Stimulated activated CD4-positive, alpha-beta T cell treated with anti-CD3 and anti-CD28 coated beads, Interleukin-15, amount 100 ng/mL, for 1 hour (primary cell): ENCODE measurements at places on chromosomes 5 and 9.

DNA sequence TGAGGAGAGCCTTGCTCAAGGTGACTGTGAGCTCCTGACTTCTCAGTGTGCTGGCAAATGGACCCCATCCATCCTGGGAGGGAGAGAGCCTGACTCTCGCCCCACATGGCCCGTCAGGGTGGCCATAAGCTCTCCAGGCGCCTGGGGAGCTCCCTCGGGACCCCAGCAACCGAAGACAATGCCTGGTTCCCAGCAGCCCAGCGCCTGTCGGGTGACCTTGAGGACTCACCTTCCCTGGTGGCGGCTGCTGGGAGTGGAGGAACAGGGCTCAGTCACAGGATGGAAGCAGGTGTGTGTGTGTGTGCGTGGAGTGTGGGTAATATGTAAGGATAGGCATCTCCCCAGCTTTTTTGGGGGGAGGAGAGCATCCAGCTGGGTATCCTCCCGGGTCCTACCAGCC lies 190.3 kb downstream of the MELK start:
- DNase-seq: no peak

DNA sequence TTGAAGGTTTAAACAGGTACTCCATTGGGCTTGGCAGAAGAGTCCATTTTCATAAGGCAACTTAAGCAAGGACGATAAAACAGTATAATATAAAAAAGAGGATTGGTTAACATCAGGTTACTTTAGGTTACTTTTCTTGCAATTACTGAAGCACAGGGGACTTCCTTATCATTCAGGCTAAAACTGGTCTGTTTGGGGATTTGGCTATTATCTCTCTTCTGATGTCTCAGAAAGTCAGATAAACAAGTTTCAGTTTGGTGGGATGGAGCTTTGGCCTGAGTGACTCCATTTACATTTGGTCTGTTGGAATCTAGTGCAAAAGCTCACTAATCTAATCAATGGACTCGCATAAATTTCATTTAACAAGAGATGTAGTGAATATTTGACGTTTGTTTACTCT lies 8.0 kb downstream of the GAPT start:
- DNase-seq: no peak

- DNase-seq: no peak
Measured at GRCh38 chr5:139651853-139652787, 4.0 kb downstream of the CXXC5 start.

DNA sequence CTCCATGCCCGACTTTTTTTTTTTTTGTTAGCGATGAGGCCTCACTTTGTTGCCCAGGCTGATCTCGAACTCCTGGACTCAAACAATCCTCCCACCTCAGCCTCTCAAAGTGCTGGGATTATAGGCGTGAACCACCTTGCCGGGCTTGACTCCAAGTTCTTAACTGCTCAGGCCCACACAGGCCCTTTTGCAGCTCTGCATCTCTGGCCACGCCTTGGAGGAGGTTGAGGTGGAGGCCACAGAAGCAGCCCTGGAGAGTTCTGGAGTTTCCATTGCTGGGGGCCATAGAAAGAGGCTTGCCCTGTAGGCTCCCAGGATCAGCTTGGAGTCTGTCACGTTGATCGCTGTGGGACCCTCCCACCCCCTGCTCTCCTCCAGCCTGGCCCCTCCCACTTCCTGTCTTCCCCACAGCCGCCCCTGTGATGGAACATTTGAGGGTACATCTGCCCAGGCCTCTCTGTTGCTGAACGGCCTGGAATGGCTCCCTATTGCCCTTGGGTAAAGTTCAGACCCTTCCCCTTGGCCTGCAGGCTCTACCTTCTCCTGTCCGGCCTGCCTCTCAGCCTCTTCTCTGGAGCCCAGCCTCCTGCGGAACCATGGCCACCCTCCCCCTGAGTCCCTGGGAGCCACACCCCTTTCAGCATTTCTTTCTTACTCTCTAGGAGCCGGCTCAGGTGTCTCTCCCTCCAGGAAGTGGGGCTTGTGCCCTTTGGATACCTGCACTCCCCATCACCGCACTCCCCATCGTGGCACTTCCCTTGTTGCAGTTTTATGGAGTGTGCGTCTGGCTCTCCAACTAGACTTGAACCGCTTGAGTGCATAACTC lies 30.4 kb upstream of the IER5L start:
- DNase-seq: peak; percentile 11

DNA sequence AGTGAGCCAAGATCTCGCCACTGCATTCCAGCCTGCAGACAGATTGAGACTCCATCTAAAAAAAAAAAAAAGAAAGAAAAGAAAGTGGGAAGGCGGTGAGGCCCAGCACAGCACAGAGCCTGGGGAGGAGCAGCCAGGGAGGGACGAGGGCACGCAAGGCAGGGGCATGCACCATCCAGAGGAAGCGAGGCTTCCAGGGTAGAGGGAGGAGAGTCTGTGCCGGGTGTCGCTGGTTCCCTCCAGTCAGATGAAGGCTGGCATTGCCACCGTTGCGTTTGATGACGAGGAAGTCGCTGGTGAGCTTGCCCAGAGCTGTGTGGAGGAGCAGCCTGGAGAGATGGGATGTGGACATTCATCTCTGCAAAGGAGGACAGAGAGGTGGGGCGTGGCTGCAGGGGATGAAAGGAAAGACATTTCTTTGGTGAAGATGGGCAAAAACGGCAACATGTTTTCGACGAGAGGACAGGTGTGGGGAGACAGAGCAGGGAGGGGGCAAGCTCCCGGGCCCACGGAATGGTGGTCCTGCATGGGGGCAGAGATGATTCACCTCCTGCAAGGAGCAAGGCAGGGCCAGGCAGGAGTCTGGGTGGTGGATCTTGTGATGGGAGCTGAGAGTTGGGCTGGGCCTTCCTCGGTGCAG lies 18.6 kb upstream of the OLFM1 start:
- no peak for DNase-seq

- no peak for DNase-seq
Measured at GRCh38 chr9:73649552-73649951, 497.9 kb downstream of the ANXA1 start.

DNA sequence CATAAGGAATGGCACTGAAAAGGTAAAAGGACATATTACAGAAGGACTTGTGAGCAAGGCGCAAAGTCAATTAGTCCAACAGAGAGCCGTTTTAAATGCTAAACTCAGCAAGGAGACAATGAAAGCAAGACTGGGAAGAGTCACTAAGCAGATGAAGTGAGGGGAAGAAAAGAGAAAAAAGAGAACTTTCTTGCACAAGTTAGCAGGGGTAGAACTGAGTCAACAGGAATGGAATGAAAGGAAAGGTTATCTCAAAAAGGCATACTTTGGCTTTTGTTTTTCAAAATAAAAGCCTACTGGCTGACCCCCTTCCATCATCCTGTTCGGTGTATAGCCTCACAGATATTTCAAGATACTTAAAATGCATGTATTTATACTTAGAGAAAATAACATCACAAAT lies 75.0 kb downstream of the NR6A1 start:
- no peak for DNase-seq

GRCh38 chr9:4497855-4498254 lies 7.6 kb downstream of the SLC1A1 start:
- DNase-seq: no peak

DNA sequence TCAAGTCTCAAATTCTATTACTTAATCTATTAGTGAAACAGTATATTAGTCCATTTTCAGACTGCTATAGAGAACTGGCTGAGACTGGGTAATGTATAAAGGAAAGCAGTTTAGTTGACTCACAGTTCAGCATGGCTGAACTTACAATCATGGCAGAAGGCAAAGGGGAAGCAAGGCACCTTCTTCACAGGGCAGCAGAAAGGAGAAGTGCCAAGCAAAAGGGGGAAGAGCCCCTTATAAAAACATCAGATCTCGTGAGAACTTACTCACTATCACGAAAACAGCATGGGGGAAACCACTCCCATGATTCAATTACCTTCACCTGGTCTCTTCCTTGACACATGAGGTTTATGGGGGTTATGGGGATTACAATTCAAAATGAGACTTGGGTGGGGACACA lies 67.9 kb upstream of the CHSY3 start:
- no peak for DNase-seq

GRCh38 chr5:151130922-151131891 lies 26.4 kb downstream of the ANXA6 start:
- no peak for DNase-seq

DNA sequence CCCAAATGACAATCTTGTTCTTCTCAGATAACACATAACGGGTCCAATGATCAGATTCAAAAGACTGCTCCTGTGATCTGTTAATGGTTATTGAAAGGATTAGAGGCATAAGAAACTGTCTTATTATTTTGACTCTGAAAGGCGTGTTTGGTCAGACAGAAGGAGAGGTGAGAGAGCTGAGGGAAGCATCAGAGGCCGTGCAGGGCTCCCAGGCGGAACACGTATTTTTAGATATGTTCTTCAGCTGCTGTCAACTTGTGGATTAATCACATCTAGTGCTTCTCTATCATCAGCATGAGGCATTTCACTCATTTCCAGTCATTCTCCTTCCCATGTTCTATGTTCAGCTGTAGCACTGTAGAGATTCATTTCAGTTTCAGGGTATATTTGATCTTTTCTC lies 199.8 kb downstream of the MAPKAP1 start:
- no peak for DNase-seq

DNA sequence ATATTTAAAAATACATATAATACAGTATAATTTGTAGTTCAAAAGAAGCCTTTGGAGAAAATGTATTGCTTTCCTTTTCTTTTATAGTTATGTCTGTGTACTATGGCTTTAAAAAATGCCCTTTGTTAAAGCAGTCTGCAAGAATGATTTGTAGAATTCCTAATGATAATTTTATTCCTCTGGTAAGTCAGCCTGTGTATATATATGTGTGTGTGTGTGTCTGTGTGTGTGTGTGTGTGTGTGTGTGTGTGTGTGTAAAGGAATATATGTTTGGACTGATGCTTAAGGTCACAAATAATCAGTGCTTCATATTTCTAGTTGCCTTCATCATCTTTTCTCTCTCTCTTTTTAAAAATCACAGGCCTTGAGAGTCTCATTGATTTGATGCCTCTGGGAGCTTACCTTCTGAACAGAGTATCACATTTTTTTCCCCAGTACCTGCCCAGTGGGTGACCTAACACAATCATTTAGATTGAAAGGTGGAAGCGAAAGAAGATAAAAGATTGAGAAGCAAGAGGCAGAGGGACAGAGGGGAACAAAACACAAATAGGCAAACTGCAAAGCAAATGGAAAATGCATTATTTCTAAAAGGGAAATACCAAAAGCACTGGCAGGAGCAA lies 709.2 kb upstream of the DMAC1 start:
- DNase-seq: no peak

- no peak for DNase-seq
Measured at GRCh38 chr5:117889596-117889995, 1098.8 kb downstream of the DTWD2 start.

GRCh38 chr9:119044806-119045205 lies 324.4 kb downstream of the BRINP1 start:
- DNase-seq: no peak

DNA sequence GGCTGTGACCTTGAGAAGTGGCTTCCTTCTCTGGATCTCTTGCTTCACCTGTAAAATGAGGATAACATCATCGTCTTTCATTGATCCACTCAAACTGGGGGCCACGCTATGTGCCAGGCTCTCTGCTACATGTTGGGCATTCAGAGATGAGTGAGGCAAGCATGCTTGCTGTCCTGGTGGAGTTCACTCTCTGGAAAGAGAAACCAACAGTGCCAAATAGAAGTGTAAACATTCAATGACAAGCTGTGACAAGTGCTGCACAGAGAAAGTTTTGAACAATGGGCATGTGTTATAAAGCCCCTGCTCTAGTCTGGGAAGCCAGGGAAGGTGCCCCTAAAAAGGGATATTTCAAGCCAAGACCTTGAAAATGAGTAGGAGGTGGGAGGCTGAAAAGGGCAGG lies 50.9 kb upstream of the AFAP1L1 start:
- DNase-seq: no peak

DNA sequence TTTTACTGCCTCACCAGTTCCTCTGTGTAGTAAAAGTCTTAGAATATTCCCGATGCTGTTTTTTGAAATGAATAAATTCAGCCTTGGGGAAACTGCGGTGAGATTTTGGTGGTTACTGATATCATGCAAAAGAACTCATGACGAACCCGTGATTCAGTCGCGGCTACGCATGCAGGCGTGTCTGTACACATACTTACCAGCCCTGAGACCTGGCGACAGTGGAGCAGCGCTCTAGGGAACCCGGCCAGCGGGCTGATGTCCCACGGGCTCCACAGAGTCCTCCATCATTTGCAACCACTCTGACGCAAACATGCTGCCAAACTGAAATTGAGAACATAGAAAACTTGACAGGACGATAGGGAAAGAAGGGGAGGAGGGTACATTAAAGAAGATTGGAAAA lies 315.6 kb upstream of the DAB2 start:
- DNase-seq: no peak
